SJSA1 (cell line): ENCODE measurements at places on chromosomes 2 and 18. TPM values are rescaled to one million over a fixed set of nuclear protein-coding genes. Genes with fewer than 3 reads are reported as not detected.

Gene ACMSD
- not detected in 2 replicates for total RNA-seq

Gene DOK6
- not detected in 2 replicates for total RNA-seq

Gene CPO
- not detected in 2 replicates for total RNA-seq

Gene ATOH8
- 9.8 and 16.4 TPM in 2 replicates for total RNA-seq

Gene IL36G
- total RNA-seq = not detected in 2 replicates

Gene CNGA3
- not detected in 2 replicates for total RNA-seq

Gene KIF1A
- total RNA-seq = not detected in 2 replicates

Gene ZNF804A
- 8.0 and 12.1 TPM in 2 replicates for total RNA-seq

Gene FBXO48
- 0.60 and 0.74 TPM in 2 replicates for total RNA-seq

Gene RHOB
- 399 and 453 TPM in 2 replicates for total RNA-seq

Gene ITPRIPL1
- 0.50 and 0.55 TPM in 2 replicates for total RNA-seq

Gene ITGB6
- not detected in 2 replicates for total RNA-seq

Gene CD302
- 12.6 and 16.4 TPM in 2 replicates for total RNA-seq

Gene LCT
- not detected in 2 replicates for total RNA-seq

Gene ELOA2
- total RNA-seq = not detected in 2 replicates

Gene CIAO1
- total RNA-seq = 86.9 and 88.2 TPM in 2 replicates

Gene PRKAG3
- not detected in 2 replicates for total RNA-seq

Gene ZDBF2
- 15.2 and 16.8 TPM in 2 replicates for total RNA-seq

Gene FARSB
- total RNA-seq = 18.7 and 36.1 TPM in 2 replicates

Gene IL1RN
- not detected in 2 replicates for total RNA-seq

Gene RTP5
- total RNA-seq = not detected in 2 replicates

Gene CCDC93
- total RNA-seq = 10.1 and 15.2 TPM in 2 replicates

Gene DSC2
- total RNA-seq = 1.3 and 1.6 TPM in 2 replicates

Gene HOXD13
- 0.06 and 0.50 TPM in 2 replicates for total RNA-seq

Gene SLC4A5
- total RNA-seq = 0.08 TPM in 1 of 2 replicates, not detected in the other

Gene KATNAL2
- 0.18 and 0.56 TPM in 2 replicates for total RNA-seq

Gene NAT8
- total RNA-seq = not detected in 2 replicates

Gene DCDC2C
- total RNA-seq = not detected in 2 replicates

Gene FBXO15
- 0.63 TPM in 1 of 2 replicates, not detected in the other for total RNA-seq

Gene MC5R
- not detected in 2 replicates for total RNA-seq

Gene DSG1
- not detected in 2 replicates for total RNA-seq

Gene ANO7
- total RNA-seq = 0.63 and 1.7 TPM in 2 replicates

Gene HRH4
- total RNA-seq = not detected in 2 replicates

Gene C2orf66
- 0.05 TPM in 1 of 2 replicates, not detected in the other for total RNA-seq

Gene C2orf81
- 0.34 and 1.3 TPM in 2 replicates for total RNA-seq

Gene SP9
- 0.09 and 1.3 TPM in 2 replicates for total RNA-seq

Gene CHST9
- not detected in 2 replicates for total RNA-seq

Gene FSHR
- total RNA-seq = not detected in 2 replicates

Gene SLC9A4
- total RNA-seq = not detected in 2 replicates
